AG08395 (cell line): ENCODE measurements at places on chromosomes 11 and 22.

DNA sequence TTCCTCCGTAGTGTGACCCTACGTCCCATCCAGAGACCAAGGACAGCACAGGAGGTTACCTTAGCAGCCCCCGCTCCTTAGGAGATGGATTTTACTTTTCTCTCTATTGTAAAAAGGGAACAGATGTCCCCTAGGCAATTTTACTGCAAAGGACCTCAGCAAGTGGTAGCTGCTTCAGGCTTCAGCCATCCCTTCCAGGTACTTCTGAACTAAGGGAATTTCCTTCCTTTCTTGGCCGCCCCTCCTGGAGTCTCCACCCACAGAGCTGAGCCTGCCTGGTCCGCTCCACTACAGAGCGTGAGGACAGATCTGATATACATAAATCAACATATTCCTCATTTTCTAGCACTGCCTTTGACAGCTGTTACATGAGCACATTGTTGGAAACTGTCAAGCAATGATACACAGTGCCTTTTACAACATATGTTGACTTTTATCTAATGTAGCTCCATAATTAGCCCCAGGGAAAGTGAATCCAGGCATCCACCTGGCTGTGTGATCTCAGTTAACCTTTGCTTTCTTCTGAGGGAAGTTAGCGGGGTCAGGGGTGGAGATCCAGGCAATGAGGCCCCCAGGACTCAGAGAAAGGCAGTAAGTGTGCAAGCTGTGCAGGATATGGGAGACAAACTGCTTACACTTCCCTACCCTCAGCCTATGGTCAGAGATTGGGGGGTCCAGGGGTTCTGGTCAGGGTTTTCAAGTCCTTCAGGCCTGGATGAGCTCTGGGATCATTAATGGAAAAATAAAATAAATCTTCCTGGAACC, 51.9 kb downstream of the SPATA19 start:
- DNase-seq = no peak

DNA sequence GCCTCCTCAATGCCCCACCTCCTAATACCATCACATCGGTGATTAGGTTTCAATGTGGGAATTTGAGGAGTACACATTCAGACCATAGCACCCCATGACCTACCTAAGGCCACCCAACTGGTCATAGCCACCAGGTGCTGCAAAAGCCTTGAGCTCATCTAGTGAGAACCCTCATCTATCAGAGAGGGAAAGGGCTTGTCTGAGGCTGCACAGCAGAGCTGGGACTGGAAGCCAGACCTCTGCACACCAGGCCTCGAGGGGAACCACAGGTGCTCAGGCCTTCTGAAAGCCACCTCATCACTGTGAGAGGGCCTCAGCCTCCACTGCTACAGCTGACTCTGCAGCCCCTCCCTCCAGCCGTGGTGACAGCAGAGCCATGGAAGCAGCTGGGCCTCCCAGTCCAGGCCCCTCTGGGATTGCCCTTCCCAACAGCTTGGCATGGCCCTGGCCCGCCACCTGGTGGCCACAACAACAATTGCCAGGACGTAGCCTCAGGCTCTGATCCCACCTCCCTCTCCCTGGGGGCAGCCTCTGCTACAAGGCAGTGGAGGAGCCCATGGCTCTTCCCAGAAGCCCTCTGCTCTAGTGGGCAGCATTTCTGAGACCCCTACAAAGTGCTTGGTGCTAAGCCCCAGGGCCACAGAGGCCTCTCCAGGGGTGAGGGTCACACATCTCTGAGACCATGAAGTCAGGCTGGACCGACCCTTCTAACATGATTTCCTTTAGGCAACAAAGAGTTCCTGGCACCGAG, 41.0 kb upstream of the PRDM11 start:
- peak; percentile 82 for DNase-seq

GRCh38 chr22:45230026-45230721, 10.5 kb downstream of the KIAA0930 start:
- DNase-seq = no peak

- no peak for DNase-seq
Observed at GRCh38 chr11:30404136-30404535, 81.2 kb downstream of the ARL14EP start.

GRCh38 chr22:22884888-22885840, 2.5 kb upstream of the IGLL5 start:
- no peak for DNase-seq

GRCh38 chr22:25735650-25736049, 6.3 kb upstream of the MYO18B start:
- DNase-seq = no peak
